ENCODE measurements at places on chromosomes 3 and 15.

- no peak for DNase-seq
Observed at GRCh38 chr3:43316783-43317460, 30.6 kb downstream of the SNRK start.

DNA sequence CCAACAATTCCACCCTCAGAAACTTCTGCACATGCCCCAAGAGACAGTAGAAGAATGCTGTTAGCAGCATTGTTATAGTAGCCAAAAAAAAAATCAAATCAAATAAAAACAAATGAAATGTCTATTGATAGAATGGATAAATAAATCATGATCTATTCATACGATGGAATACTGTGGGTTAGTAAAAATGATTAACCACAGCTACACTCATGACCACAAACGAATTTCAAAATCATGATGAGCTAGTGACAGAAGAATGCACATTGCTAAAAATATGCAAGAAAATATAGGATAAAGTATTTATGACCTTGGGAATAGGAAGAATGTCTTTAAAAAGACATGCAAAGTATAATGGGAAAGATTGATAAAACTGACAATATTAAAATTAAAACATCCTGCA is 57.5 kb upstream of the ACAN start:
- no peak for DNase-seq

DNA sequence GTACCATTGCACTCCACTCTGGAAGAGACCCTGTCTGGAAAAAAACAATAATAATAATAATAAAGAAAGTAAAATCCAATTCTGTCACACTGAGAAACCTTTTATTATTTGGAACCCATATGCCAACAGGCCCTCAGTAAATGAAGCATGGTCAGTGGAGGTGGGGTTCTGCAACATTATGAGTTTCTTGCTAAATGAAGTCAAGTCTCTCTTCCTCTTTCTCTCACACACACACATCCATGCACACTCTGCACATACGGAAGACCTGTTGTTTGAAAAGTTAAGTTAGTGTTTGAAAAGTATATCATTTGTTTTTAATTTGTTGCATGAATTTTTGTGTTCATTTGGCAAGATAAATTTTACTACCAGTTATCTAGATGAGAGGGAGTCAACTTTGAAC is 27.8 kb downstream of the GAP43 start:
- no peak for DNase-seq

DNA sequence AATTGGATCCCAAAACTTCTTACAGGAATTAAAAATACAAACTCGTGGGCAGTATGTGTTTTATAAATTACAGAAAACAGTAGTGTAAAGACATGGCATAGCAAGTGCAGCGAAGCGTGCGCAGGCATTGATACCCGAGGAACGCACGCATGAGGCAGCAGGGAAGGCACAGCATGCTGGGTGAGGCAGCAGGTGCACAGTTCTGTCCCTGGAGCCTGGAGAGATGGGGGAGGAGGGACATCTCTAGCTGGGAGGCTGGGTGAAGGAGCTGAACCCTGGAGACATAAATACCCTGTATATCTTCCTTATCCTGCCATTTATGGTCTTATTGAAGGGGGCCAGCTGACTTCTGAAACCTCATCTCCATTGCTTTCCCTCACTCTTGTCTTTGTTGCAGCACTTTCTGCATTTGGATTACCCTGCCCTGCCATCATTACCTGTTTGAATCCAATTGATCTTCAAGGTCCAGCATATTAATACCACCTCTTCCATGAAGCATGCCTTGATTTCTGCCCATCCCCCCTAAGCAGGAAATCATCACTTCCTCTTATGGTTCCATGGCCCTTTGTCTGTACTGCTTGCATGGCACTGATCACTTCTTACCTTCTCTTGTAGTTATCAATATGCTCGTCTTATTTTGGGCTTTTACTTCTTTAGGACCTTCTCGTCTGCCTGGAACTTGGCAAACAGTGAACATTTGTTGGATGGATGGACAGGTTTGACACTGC is 20.5 kb downstream of the LPP start:
- no peak for DNase-seq

DNA sequence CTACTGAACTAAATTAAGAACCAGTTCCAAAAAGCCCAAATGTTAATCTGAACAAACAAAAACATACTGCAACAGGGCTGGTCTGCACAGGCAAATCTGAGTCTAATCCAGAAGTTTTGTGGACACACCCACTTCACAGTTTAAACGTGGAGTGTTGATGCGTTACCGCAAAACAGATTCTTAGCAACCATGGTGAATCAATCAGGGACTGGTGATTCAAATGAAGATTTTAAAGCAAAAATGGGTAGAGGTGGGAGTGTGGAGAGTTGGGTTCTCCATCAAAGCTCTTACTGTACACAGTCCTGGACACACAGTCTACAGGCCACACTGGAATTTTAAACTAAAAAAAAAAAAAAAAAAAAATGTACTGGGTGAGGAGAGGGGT is 5.2 kb downstream of the ANXA2 start:
- DNase-seq, result no peak

DNA sequence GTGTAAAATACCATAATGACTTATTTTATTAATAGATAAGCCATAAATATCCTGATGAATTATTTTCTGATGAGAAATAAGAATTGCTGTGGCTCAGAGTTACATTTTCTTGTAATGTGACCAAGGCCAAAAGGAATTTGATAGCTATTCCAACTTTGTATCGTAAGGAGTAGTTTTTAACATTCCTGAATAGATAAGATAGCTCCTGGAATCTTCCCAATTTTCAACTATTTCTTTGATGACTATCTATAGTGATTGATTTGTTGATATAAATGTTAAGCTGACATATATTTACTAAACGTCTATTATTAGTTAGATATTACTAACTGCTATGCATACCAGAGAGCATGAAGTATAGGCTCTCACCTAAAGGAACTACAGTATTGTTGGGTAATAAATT is 49.1 kb upstream of the SATB1 start:
- DNase-seq, result no peak

Measured in CD8-positive, alpha-beta T cell (primary cell).